ENCODE measurements at places on chromosomes 12 and 14. TPM values are rescaled to one million over a fixed set of nuclear protein-coding genes. Genes with fewer than 3 reads are reported as not detected.
A peak's percentile ranks its signal among the peaks of the same experiment; 100 is the strongest.

Gene VIPAS39
- 26.7 TPM for total RNA-seq

Gene GLS2
- total RNA-seq = under 0.01 TPM

Gene APOF
- not detected for total RNA-seq

- DNase-seq = no peak
These were observed 76.0 kb downstream of the CEP128 start for GRCh38 chr14:80865565-80865964.

DNA sequence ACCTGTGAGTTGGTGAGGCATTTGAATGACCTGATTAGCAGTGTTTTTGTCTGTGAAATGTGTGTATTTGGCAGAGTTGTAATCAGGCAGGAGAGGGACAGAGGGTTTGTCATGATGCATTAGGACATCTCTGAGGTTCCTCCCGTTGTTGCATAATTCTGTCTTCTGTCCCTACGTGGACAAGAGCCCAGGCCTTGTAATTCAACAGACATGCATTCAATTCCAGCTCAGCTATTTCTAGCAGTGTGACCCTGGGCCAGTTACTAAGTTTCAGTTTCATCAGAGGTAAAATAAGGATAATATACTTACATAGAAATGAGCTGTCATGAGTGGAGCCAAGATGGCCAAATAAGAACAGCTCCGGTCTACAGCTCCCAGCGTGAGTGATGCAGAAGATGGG lies 208.6 kb downstream of the SLC38A4 start:
- DNase-seq = peak; percentile 67

DNA sequence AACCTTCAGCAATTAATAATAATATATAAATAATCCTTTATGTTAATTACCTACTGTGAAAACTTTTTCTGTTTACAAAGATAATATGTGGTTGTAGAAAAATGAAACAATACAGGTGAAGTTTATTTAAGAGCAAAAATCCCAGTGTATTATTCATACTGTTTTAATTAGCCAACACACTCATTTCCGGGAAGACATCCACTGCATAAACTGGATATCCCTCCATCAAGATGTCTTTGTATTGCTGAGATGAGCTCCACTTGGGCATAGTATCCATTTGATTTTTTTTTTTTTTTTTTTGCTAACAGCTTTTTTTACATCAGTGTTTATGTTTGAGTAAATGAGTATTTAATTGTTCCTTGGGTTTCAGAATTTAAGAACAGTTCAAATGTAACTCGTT lies 13.7 kb upstream of the DERA start:
- DNase-seq = no peak

DNA sequence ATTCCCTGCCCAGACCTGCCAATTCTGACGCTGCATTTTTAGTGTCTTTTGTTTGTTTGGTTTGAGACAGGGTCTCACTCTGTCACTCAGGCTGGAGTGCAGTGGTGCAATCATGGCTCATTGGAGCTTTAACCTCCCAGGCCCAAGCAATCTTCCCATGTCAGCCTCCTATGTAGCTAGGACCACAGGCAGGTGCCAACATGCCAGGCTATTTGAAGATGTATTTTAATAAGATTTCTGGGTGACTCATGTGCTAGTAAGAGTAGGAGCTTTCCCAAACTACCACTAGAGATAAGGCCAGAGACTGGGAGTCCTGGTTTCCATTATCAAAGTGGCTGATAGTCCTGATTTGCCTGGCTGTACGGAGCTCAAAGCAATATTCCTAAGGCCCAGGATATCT lies 693.3 kb downstream of the MED13L start:
- no peak for DNase-seq

- no peak for DNase-seq
These were observed 76.8 kb upstream of the CISTR start for GRCh38 chr12:53828598-53828997.

GRCh38 chr12:81888106-81888740 lies 129.1 kb upstream of the PPFIA2 start:
- peak; percentile 89 for DNase-seq

GRCh38 chr12:51621156-51621922 lies 30.3 kb downstream of the SCN8A start:
- no peak for DNase-seq

DNA sequence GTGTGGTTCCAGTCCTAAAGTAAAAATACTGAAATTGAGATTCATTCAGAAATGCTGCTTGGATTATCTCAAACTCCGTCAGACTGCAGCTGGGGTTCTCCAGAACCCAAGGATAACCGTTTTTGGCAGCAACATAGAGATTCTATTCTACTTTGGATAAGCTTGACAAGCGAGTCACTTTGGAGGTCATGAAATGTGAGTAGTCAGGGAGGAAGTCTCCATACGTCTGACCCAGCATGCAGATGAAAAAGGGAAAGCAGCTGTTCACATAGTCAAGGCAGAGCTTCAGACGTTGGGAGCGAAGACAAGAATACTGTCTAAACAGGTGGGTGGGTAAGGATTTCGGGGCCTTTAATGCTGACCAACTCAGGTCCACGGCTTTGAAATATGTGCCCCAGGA lies 14.9 kb upstream of the HSP90B1 start:
- DNase-seq = peak; percentile 55

DNA sequence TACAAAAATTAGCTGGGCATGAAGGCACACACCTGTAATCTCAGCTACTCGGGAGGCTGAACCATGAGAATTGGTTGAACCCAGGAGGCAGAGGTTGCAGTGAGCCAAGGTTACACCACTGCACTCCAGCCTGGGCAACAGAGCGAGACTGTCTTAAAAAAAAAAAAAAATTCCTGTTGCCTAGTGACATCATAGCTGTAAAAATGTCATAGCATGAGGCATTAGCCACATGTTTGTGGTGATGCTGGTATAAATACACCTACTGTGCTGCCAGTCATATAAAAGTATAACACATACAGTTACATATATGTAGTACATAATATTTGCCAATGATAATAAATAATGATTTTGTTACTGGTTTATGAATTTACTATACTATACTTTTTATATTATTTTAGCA lies 22.2 kb downstream of the SLC41A2 start:
- no peak for DNase-seq

- DNase-seq = no peak
These were observed 174.7 kb downstream of the SLC2A13 start for GRCh38 chr12:39931231-39931630.

All from fibroblast of lung (primary cell).